Aorta (tissue), 5 donors: ENCODE measurements at places on chromosomes 7 and 10. TPM values are rescaled to one million over a fixed set of nuclear protein-coding genes. Genes with fewer than 3 reads are reported as not detected.

CPEB3 gene
- total RNA-seq: 7.4 TPM

DNA sequence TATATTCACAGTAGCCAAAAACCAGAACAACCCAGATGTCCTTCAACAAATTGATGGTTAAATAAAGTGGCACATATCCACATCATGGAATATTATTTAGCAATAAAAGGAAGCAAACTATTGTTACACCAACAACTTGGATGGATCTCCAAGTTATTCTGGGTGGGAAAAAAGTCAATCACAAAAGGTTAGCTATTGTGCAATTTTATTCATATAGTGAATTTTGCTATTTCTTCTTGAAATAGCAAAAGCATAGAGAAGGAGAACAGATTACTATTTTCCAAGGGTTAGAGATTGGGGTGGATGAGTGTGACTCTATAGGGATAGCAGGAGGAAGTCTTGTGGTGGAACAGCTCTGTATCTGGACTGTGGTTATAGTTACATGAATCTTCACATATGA, 87.0 kb downstream of the PTPN20 start:
- H3K4me3 ChIP-seq: no peak overlapping the region
- H3K4me1 ChIP-seq: peaks cover 2% of the 10 kb centered on the region
- DNase-seq: no peak
- H3K27ac ChIP-seq: no peak overlapping the region
- H3K36me3 ChIP-seq: no peaks in the 10 kb centered on the region

DNA sequence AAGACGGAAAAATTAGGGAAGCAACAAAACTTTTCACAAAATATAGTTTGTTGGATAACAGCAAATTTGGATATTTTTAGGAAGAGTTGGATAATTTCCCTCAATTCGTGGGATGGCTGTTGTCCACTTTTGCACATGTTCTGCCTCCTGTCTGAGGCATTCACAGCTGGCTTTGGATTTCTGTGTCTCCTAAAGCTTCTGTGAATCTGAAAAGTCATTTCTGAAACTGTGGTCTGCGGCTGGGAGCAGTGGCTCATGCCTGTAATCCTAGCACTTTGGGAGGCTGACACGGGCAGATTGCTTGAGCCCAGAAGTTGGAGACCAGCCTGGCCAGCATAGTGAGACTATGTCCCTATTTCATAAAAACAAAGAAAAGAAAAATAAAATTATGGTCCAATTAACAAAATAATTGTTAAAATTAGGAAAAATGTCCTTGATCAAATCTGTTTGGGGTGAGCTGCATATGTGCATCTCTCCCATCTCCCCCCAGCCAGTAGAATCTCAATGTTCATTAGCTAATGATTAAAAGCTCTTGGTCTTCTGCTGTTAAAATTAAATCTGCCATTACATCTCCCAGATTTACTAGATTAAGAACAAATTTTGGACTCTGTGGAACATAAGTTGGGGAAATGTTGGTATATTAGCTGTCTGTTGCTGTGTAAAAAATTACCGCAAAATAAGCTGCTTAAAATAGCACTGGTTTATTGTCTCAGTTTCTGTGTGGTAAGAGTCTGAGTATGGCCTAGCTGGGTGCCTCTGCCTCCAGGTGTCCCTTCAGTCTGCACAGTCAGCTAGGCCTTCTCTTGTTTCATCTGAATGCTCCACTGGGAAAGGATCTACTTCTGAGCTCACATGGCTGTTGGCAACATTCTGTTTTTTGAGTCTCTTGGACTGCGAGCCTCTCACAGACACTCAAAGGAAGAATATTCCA, 332.0 kb upstream of the FZD1 start:
- H3K27me3 ChIP-seq: no peaks in the 10 kb centered on the region
- H3K36me3 ChIP-seq: no peaks in the 10 kb centered on the region
- H3K27ac ChIP-seq: no peak overlapping the region
- DNase-seq: no peak
- no peak overlapping the region for H3K4me3 ChIP-seq

GRCh38 chr10:28922127-28922526, 244.8 kb downstream of the BAMBI start:
- DNase-seq: no peak
- H3K27me3 ChIP-seq: no peaks in the 10 kb centered on the region
- H3K36me3 ChIP-seq: no peaks in the 10 kb centered on the region
- no peak overlapping the region for H3K27ac ChIP-seq
- H3K4me1 ChIP-seq: no peaks in the 10 kb centered on the region

GRCh38 chr7:45216181-45216580, 58.6 kb downstream of the RAMP3 start:
- no peak overlapping the region for H3K27ac ChIP-seq
- no peaks in the 10 kb centered on the region for H3K27me3 ChIP-seq
- H3K36me3 ChIP-seq: no peaks in the 10 kb centered on the region
- no peak overlapping the region for H3K4me3 ChIP-seq
- no peaks in the 10 kb centered on the region for H3K4me1 ChIP-seq

CADPS2 gene
- 23.8 TPM for total RNA-seq

GRCh38 chr7:137579913-137580640, 236.5 kb upstream of the PTN start:
- no peak overlapping the region for H3K27ac ChIP-seq
- H3K36me3 ChIP-seq: no peaks in the 10 kb centered on the region
- no peaks in the 10 kb centered on the region for H3K27me3 ChIP-seq
- no peaks in the 10 kb centered on the region for H3K4me1 ChIP-seq
- no peak overlapping the region for H3K4me3 ChIP-seq
- DNase-seq: no peak

DNA sequence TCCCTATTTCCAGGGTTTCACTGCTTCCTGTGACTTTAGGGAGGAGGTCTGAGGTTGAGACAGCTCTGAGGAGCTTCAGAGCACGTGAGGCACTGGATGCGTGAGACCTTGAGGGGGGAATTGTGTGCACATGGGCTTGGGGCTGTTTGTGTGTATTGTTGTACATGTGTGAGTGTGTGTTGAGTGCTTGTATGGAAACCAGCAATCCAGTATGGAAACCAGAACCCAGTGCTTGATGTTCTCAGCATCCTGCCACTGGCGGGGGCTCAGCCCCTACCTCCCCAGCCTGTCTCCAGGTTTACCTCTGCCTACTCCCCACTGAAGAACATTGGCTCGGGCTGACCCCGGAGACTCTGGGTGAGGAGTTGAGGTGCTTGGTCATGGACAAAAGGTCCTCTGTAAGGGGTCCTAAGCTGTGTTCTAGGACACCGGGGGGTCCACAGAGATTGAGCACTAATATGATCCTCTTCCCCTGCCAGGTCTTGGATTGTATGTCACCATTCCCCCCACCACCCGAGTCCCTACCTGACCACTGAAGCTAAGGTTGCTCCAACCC, 20.8 kb downstream of the SFTPD start:
- no peaks in the 10 kb centered on the region for H3K4me1 ChIP-seq
- no peak overlapping the region for H3K27ac ChIP-seq
- H3K27me3 ChIP-seq: no peaks in the 10 kb centered on the region
- DNase-seq: no peak
- no peak overlapping the region for H3K4me3 ChIP-seq

- no peaks in the 10 kb centered on the region for H3K36me3 ChIP-seq
- H3K27me3 ChIP-seq: no peaks in the 10 kb centered on the region
- no peaks in the 10 kb centered on the region for H3K4me1 ChIP-seq
Measured at GRCh38 chr10:69674786-69675185, 44.7 kb downstream of the FAM241B start.

DNA sequence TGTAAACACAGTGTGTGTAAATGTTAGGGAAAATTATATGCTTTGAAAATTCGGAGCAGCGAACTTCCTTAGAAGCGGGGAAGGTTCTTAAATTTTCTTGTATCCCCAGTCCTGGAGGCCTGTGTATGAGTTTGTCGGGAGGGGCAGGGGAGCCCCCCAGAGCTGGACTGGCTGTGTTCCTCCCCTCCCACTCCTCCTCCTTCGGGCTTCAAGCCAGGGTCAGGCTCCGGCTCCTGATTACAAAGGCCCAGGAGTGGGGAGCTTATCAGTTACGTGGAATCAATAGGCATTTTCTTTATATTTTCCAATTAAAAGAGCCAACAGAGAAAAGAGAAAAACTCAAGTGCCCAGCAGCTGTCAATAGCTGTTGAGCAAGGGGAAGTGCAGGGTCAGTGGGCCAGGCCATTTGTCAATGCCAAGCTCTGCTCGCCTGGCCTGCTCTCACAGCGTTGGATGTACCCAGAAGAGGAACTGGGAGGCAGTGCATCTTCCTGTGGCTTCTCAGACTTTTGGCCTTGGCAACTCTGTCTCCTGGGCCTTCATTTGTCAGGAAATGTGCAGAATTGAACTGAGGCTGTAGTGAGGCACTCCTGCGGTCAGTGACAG, 156.9 kb upstream of the PCBD1 start:
- no peaks in the 10 kb centered on the region for H3K4me1 ChIP-seq
- peak; percentile 71 for DNase-seq
- H3K27ac ChIP-seq: no peak overlapping the region
- H3K36me3 ChIP-seq: no peaks in the 10 kb centered on the region
